ENCODE measurements at places on chromosomes 5 and 9. TPM values are rescaled to one million over a fixed set of nuclear protein-coding genes. Genes with fewer than 3 reads are reported as not detected.

Gene CEP72
- total RNA-seq = 10.8 TPM

Gene TMEM252
- not detected for total RNA-seq

Gene LCN12
- total RNA-seq = 1.3 TPM

Gene MARCHF11
- total RNA-seq = not detected

Gene NEUROG1
- not detected for total RNA-seq

Gene PCDHA1
- 0.15 TPM for total RNA-seq

Gene IFNA21
- not detected for total RNA-seq

Gene KDM4C
- total RNA-seq = 9.1 TPM

Gene FIBCD1
- 17.2 TPM for total RNA-seq

Gene BRD8
- 46.8 TPM for total RNA-seq

Gene RGS7BP
- total RNA-seq = not detected

Gene FBXL7
- total RNA-seq = 1.8 TPM

Gene COL23A1
- total RNA-seq = not detected

Gene CCDC192
- not detected for total RNA-seq

Gene ARL14EPL
- total RNA-seq = 0.35 TPM

Gene ISOC1
- 17.9 TPM for total RNA-seq

Gene SEMA5A
- total RNA-seq = not detected

Gene KIF12
- total RNA-seq = 2.3 TPM

Gene GRXCR2
- total RNA-seq = not detected

Gene LCN2
- 6.8 TPM for total RNA-seq

Gene FGF1
- 0.35 TPM for total RNA-seq

Gene NELFB
- total RNA-seq = 45.1 TPM

Gene LRRC26
- 1.2 TPM for total RNA-seq

Gene SAPCD2
- total RNA-seq = 22.7 TPM

Gene EQTN
- not detected for total RNA-seq

Gene DDX46
- 66.2 TPM for total RNA-seq

Gene DOCK2
- total RNA-seq = 3.1 TPM

Gene PRRT1B
- not detected for total RNA-seq

Gene PAPPA
- 26.2 TPM for total RNA-seq

Gene SOHLH1
- not detected for total RNA-seq

Gene PPP1R26
- total RNA-seq = 19.3 TPM

Gene NUTM2G
- not detected for total RNA-seq

Gene SLC34A1
- total RNA-seq = not detected

Gene LHX3
- total RNA-seq = 0.13 TPM

Gene MZB1
- not detected for total RNA-seq

Gene FYB1
- 9.4 TPM for total RNA-seq

Gene IL13
- total RNA-seq = not detected

Gene ZMAT2
- 84.5 TPM for total RNA-seq

Gene SLC6A18
- total RNA-seq = not detected

Gene ACOT12
- not detected for total RNA-seq

Gene WNT8A
- total RNA-seq = not detected

Gene GADD45G
- 0.42 TPM for total RNA-seq

Gene ORM1
- total RNA-seq = not detected

Gene TTC23L
- not detected for total RNA-seq

All from A549 treated with GW870086 at 1 μM for 4 hours (cell line).